ENCODE measurements at places on chromosomes 3 and 15.

- no peak for DNase-seq
These were observed 292.6 kb downstream of the SUCLG2 start for GRCh38 chr3:67361770-67362169.

DNA sequence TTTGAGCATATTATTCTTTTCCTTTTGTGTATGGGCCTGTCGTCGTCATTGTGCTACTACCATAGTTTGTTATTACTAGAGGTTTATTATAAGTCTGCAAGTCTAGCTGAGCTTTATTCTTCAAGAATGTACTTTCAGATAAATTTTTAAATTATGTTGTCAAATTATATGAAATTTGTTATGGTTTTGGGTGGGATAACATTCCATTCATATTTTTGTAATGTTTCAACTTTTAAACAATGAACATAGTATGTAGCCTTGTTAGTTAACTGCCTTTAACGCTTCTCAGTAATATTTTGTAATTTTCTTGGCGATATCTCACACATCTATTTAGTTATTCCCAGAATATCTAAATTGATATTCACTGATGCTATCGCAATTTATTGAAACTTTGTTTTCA, 41.6 kb upstream of the GOLGA8B start:
- DNase-seq, result no peak

GRCh38 chr3:189339996-189340395, 168.2 kb downstream of the TPRG1 start:
- no peak for DNase-seq

DNA sequence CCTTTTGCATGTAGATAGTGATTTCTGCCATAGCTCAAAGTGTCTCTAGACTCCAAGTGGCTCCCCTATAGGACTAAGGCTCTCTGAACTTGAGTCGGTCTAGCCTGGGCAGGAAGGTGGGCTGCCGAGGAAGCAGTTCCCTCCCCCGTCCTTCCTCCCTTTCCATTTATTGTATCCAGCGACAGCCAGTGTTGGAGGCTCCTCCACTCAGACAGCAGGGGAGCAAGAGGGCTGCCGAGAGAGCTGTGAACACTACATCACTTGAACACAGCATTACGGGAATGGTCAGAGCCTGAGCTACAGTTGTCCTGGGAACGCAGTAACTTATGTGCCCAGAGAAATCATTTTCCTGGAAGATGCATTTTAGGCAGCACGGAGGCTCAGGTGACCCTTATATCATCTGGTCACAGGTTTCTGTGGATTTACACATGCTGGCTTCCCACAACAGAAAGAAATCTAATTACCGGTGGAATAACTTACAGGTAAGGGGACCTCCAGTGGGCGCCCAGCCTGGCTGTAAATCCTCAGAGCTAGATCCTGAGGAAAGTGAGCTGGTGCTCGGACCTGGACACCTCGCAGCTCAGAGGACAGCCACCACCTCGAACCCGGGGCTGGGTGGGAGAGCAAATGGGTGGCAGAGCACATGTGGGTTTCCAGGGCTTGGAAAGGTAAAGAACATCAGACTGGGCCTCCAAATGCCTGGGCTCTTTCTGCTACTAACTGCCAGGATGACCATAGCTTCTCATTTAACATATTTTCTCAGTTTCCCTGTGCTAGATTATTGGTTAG, 197.1 kb downstream of the UACA start:
- DNase-seq, result peak; percentile 45

GRCh38 chr3:52065264-52065756, 8.9 kb upstream of the DUSP7 start:
- no peak for DNase-seq

GRCh38 chr3:82891028-82891427, 1129.6 kb upstream of the GBE1 start:
- DNase-seq, result no peak

- peak; percentile 22 for DNase-seq
These were observed 153.4 kb downstream of the LMLN start for GRCh38 chr3:198113206-198114053.

DNA sequence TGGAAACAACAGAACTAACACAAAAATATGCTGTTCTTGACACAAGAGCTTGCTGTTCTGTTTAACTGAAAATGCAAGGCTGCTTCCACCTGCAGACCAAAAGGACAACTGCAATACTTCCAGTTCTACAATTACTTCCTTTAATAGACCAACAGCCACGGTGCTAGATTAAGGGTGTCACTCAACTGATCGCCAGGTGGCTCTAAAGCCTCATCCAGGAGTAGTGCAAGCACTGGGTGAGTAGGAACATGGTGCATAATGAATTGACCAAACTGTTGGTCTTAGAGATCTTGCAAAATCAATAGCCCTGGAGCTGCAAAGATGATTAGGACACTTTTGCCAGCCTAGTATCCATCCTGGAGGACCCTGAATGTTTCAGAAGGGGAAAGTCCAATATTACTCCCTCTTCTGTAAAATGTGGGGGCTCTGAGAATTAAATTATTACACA, 3.6 kb upstream of the CLDN16 start:
- DNase-seq, result no peak

GRCh38 chr3:132405188-132405587, 12.1 kb upstream of the DNAJC13 start:
- no peak for DNase-seq

- no peak for DNase-seq
These were observed 63.9 kb upstream of the HES1 start for GRCh38 chr3:194072097-194072428.

DNA sequence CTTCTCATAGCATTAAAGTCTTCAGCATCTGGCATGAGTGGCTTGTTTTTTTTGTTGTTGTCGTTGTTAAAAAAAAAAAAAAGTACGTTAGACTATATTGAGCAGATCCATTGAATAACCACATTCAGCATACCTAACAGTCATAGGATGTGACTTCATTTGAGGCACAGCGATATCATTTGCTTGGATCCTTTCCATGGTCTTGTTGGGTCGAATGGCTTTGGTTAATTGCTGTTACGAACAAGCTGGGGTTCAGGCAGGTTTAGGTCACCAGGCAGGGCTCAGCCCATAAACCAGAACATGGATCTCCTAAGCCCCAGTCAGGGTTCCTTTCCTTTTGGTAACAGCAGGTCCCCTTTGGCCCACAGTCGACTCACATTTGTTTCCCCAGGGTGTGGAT, 76.2 kb downstream of the POLR2M start:
- DNase-seq, result no peak

GRCh38 chr15:62935300-62936081, 107.1 kb upstream of the TPM1 start:
- no peak for DNase-seq

GRCh38 chr3:78972617-78973301, 795.0 kb downstream of the ROBO1 start:
- DNase-seq, result no peak

DNA sequence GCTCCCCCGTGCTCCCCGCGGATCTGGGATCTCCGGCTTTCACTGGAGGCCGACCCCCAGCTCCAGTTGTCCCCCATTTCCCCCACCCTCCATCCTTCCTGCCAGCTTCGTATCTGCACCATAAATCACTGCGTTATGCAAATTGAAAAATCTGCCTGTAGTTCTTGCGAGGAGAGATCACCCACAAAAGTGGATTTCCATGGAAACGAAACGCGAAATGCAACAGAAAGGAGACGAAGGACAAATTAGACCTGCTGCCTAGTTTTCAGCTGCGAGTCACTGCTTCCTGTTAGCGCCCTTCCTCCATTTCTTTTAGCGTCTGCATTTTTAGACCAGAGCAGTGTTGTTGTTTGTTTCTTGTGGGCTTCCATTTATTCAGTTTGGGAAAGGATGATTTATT, 127.1 kb upstream of the ATP10A start:
- DNase-seq, result no peak

DNA sequence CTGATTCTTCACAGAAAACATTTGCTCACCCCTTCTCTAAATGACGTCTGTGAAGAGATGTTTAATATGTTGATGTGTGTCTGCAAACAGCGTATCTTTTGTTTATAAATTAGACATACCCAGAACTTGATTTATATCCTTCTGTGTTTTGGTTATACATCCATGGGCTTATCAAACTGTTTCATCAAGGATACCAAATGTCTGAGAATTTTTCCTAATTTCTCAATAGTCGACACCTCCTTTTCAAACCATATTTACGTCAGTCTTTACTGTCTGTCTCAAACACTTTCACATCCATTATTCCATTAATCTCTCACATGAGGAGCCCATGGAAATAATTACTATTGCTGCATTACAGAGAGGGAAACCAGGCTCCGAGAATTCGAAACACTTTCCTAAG, 85.4 kb downstream of the FGF12 start:
- no peak for DNase-seq

- DNase-seq, result no peak
These were observed 26.2 kb downstream of the PIK3CA start for GRCh38 chr3:179174316-179174715.

GRCh38 chr3:108388136-108389132, 92.1 kb downstream of the HHLA2 start:
- no peak for DNase-seq

- DNase-seq, result no peak
These were observed 49.5 kb downstream of the CCDC12 start for GRCh38 chr3:46926871-46927717.

GRCh38 chr15:66758844-66759243, 56.8 kb downstream of the SMAD6 start:
- DNase-seq, result no peak
